ENCODE measurements at places on chromosomes 2 and 18.

DNA sequence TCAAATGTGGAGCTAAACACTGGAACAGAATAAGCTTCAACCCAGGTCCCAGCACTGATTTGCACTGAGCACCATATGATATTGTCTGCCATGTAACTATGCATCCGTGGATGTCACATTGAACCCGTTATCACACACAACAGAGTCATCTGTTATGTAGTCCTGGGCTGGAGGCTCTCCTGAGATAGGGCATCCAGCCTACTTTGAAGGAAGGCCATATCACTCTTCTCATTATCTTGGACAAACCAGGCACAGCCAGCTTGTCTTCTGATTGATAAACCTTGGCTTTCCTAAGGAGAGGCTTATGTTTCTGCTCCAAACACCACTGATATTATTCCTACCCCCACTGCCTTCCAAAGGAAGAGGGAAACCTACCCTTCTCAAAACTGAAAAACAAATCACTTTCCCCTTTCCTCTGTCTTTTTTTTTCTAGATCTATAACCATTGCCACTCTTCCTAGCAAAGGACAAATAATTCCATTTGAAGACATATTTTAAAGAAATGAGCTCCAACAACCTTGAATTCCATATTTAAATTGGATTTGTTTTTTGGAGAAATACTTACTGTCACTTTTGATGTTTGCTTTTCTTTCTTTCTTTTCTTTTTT lies 16.4 kb downstream of the RSAD2 start:
- DNase-seq = no peak

GRCh38 chr2:200356857-200357384 lies 50.4 kb downstream of the SPATS2L start:
- no peak for DNase-seq

GRCh38 chr2:117190856-117191559 lies 623.5 kb upstream of the DDX18 start:
- no peak for DNase-seq

DNA sequence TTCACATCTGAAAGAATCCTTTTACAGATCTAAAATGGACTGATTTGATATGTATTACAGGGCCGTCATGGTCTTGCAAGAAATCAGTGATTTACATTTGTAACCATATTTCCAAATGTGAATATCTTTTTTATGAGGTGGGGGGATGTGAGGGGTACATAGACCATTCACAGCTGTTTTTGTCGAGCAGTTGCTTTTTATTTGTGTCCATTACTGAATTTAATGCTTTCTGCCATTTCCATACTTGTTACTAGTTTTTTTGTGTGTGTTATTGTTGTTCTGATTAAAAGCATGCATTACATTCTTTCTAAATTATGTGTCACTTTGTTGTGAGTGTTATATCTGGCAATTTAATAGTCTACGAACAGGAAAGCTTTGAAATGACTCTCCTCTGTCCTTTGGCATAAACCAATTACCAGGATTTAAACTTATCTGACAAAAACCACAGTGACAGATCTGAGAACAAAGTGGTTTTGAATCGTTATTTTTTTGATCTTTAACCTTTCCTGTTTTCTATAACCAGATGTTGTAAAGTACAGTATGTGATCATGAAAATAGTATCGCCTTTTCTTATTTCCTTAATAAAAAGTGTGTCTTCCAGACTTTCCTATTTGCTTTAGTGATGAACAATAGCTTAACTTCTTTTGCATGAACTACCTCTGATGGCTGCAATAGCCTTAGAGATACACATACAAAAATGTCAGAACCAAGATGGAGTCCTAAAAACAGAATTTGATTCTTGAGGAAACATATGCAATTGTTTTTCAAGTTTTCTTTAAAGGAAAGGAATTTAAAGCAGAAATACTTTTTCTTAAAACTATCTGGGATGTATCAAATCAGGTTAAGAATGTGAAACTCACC lies 354.2 kb upstream of the ACVR2A start:
- no peak for DNase-seq

DNA sequence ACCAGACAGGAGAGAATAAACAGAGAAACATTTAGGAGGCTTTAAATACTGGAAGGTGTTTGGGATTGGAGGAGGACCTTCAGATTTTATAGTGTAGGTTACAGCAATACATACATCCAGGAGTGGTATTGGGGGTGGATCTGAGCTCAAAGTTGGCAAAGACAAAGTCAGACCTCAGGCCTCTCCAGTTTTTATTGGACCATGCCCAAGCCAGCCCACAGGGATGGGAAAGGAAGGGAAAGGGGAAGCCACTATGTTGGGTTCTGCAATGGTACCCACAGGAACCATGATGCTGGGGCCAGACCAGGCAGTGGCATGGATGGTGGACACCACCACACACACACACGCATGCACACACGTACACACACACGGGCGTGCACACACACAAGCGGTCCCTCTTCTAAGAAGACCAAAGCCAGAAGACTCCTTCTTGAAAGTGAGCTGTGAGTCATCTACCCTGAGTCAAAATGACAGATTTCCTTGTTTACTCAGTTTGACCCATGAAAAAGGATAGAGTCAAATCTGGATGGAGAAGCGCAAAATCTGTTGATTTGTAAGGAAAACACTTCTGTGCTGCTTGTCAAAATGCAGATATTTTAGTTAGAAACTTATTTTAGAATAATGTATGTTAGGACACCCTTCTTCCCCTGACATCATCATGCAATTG lies 87.9 kb downstream of the TRABD2A start:
- no peak for DNase-seq

DNA sequence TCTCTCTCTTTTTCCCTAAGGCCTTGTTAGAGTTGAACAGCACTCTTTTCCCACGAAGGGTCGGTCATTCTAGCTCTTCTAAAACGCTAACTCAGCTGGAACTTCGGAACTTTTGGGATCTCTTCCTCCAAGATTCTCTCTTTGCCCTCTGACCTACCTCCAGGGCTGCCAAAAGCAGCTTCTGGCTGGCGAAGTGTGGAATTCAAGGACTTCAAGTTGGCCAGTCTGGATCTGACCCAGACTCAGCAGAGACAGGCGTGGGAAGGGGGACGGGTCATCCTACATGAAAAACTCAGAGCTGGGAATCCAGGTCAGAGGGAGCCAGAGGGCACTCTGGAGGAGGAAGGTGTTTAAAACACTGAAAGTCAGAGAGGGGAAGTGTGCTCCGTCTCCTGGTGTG lies 305.5 kb upstream of the HDAC4 start:
- DNase-seq = no peak

GRCh38 chr2:73205611-73206010 lies 3.2 kb downstream of the NOTO start:
- no peak for DNase-seq

DNA sequence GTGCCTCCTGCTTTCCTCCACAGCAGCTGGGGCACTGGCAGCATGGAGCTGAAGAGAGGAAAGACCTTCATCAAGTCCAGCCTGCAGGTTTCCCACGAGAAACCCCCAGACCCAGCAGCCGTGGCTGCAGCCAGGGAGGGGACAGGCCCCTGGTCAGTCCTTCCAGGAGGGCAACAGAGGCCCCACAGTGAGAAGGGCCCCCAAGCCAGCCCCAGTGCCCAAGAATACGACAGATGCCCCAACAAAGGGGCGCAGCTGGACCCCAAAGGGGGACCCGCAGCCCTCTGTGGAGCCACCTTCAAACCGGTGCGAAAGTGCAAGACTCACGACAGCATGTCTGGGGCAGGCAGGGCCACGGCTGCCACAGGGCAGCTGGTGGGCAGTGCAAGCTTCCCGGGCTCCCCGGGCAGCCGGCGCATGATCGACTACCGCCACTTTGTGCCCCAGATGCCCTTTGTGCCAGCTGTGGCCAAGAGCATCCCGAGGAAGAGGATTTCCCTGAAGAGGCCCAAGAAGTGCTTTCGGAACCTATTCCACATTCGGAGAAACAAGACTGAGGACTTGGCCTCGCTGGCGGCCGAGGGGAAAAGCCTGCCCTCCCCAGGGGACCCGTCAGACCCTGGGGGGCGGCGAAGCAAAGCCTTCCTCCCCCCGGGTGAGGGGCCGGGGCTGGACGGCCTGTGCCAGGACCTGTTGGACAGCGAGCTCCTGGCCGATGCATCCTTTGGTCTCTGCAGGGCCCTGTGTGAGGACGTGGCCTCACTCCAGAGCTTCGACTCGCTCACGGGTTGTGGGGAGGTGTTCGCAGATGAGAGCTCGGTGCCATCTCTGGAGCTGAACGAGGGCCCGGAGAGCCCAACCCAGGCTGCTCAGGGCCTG lies 6.9 kb downstream of the AMER3 start:
- no peak for DNase-seq

GRCh38 chr18:59606193-59607077 lies 90.8 kb downstream of the CCBE1 start:
- no peak for DNase-seq

GRCh38 chr18:2656237-2656980 lies 883 bp downstream of the SMCHD1 start:
- peak; percentile 21 for DNase-seq

GRCh38 chr18:36250827-36251226 lies 46.7 kb upstream of the FHOD3 start:
- no peak for DNase-seq

GRCh38 chr2:130827502-130828251 lies 9.0 kb upstream of the ARHGEF4 start:
- no peak for DNase-seq

DNA sequence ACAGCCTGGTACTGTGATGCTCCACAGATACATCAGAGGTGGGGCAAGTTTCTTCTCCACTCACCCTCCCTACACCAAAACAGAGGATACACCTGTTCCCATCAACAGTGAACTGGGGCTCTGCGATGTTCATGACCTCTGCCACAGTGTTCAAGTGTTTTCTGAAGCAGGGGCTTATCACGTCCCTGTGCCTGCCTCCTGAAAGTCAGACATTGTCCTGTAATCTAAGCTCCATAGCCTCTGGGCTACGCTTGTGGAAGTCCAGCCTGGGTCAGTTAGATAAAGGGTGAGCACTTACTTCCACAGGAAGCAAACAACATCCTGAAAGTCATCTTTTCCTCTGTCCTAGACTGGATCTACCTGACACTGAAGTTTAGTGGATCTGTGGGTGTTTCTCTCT lies 20.2 kb upstream of the MRO start:
- DNase-seq = no peak

DNA sequence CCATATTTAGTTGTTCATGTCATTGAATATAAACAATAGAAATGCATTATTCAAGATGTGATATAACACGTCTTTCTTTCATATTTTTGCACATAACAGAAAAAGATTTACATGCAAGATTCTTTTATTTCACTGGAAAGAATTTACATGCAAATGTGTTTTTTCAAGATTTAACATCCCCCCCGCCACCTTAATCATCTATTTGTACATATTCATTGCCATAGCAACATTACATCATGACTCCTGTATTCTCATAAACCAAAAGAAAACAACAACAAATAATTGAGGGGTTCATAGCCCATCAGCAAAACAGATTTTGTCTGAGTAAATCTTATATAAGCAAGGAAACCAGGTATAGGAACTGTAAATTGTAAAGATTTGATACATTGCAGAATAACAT lies 3.2 kb upstream of the ACVR1C start:
- DNase-seq = no peak

GRCh38 chr2:37648331-37649011 lies 23.0 kb downstream of the CDC42EP3 start:
- DNase-seq = no peak

DNA sequence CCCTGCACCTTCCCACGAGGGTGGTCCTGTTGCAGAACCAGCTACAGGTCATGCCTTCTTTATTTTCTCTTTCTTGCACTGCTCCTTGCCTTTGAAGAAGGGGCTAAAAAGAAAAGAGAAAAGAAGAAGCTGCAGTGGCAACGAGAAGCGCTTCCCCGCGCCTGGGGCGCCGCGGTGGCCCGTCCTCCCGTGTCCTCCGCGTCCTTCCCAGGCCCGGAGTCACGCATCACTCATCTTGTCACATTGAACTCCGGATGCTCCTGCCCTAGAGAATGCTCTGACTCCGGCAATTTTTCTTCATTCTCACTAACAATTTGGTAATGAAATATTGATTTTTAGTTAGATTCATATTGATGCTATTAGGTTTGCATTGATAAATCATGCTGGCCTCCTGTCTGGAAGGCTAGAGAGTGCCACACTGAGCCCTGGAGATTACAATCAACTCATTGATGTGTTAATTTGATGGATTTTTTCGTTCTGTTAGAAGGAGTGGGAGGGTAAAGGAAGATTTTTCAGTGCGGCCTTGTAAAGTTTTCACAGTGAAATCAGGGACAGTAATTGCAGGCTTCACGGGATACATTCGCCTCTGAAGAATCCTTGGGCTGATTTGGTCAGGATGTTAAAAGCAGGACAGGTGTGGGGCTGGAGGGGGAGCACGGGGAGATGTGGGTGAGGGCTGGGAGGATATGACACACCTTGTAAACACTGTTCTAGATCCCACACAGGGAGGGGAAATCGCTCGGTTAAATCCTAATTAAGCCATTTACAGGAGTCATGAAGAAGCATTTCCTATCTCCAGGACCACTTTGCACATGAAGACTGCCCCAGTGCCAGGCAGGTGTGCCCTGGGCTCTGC lies 349.3 kb downstream of the ZNF516 start:
- DNase-seq = no peak

DNA sequence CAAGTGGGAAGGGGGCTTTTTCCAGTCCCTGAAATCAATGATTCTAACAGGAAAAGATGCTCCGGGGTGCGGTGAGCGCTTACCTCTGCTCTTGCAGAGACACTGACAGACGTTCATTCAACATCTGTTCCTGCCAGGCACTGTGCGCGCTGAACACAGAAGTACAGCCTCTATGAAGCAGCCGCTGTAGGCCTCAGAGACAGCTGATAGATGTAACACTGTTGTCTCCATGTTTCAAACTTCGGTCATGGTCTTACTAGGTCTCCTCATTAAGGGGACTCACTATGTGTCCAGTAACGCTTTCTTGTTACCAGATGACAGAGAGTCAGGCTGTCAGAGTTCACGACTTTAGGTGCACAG lies 649 bp upstream of the CLIP4 start:
- DNase-seq = no peak

GRCh38 chr2:163604941-163605555 lies 130.8 kb downstream of the FIGN start:
- DNase-seq = no peak

GRCh38 chr2:97715951-97716694 lies 2.7 kb downstream of the ZAP70 start:
- no peak for DNase-seq

GRCh38 chr2:66323406-66323805 lies 111.5 kb upstream of the MEIS1 start:
- no peak for DNase-seq

DNA sequence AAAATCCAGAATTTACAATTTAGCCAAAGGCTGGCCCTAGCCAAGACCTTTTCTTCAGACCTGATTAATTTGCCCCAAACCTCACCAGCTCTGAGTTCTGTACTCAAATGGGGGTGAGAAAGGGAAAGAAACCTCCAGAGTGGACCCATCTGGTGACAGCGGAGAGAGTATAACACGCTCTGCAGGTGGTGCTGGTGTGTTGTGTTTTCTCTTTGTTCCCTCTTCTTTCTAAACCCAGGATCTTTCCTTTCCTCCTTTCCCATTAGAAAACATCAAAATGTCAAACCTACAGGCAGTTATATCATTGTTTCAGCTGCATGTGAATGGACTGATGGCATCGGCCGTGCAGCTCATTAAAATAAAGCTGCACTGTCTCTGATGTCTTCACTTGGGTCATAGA lies 253.2 kb upstream of the SP5 start:
- DNase-seq = no peak
